Activated CD8-positive, alpha-beta T cell treated with anti-CD3 and anti-CD28 coated beads, Interleukin-2, amount 10 ng/mL, durations not matched to agents 7 days and 5 days (primary cell): ENCODE measurements at places on chromosomes 1 and 21. TPM values are rescaled to one million over a fixed set of nuclear protein-coding genes. Genes with fewer than 3 reads are reported as not detected.

DNA sequence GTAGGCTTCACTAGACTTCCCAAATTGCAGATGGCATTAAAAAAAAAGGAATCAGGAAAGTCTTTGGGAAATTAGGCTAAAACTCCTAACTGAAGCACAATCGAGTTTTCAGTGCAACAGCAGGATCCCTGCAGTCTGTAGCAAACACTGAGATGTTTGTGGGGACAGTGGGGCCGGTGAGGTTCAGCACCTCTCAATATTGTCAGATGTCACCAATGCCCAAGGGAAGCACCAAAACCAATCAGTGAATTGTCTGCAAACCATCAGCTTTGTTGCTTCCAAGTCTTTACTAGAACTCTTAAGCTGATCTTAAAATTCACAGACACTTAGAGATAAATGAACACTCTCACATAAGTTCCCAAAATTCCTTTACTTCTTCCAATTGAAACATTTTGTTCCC is 2.6 kb downstream of the ERG start:
- no peak overlapping the region for H3K4me3 ChIP-seq
- no peak for DNase-seq
- no peaks in the 10 kb centered on the region for H3K4me1 ChIP-seq
- H3K27ac ChIP-seq: no peak overlapping the region
- H3K36me3 ChIP-seq: no peaks in the 10 kb centered on the region

- no peak for DNase-seq
- H3K27me3 ChIP-seq: no peaks in the 10 kb centered on the region
- peaks cover 75% of the 10 kb centered on the region for H3K4me1 ChIP-seq
- H3K36me3 ChIP-seq: peaks cover 64% of the 10 kb centered on the region
Observed at GRCh38 chr21:25572861-25573310, 34.4 kb downstream of the MRPL39 start.

DNA sequence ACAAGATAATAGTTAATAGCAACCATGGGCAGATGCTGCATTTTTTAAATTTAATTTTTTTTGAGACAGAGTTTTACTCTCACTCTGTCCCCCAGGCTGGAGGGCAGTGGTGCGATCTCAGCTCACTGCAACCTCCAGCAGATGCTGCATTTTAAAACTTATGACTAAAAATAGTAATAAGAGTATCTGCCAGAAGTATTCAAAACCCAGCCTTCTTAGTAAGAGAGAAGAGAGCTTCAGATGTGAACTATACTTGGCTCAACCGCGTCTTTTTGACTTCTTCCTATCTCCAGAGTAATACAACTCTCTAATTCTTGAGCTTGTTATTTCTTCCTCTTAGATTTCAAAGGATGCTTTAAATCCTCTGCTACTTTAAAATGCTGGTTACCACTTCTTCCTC is 4.6 kb downstream of the RPS27 start:
- no peak for DNase-seq
- no peak overlapping the region for H3K27ac ChIP-seq
- H3K4me1 ChIP-seq: peaks cover 28% of the 10 kb centered on the region
- peaks cover 44% of the 10 kb centered on the region for H3K36me3 ChIP-seq
- H3K4me3 ChIP-seq: no peak overlapping the region
- H3K27me3 ChIP-seq: no peaks in the 10 kb centered on the region

PHLDA3 gene
- 17.3 TPM for total RNA-seq

- peaks cover 35% of the 10 kb centered on the region for H3K4me1 ChIP-seq
- peak within 1 kb of the TSS; percentile 75 for H3K4me3 ChIP-seq
- peaks cover 17% of the 10 kb centered on the region for H3K27me3 ChIP-seq
Observed at GRCh38 chr1:159780583-159781582, at the start of gene DUSP23. Gene DUSP23 (plus strand): TSS chr1:159780962. CDS start chr1:159781101, 139 bp downstream.
